ENCODE measurements at places on chromosomes 1 and 21.

- no peak for DNase-seq
These were observed 14.0 kb downstream of the CAPZA1 start for GRCh38 chr1:112633628-112634027.

DNA sequence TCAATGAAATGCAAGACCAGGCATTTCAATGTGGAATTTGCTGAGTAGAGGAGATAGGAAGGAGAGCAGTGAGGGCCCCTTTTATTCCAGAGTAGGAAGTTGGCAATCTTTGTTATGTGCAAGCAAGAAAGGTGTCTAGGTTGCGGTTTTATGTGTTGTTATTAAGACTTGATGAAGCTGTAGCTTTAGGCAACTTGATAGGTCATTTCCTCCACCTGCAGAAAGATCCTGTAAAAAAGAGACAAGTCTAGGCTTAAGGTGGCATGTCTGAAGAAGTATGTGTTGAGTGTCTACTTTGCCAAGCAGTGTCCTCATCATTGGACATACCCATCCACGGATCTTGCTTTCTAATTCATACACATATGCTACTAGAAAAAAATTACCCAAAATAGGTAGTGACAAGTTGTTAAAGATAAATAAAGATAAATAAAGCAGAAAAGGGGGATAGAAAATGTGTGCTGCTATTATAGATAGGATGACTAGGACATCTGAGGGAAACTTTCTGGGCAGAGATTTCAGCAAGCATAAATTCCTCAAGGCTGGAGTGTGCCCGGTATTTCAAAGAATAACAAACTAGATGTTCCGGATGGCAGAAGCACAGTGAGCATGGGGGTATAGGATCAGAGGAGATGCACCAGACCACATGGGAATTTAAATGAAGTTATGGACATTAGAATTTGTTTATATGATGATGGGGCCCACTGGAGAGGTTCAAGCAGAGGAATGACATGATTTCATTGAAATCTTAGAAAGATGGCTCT is 335.0 kb downstream of the TGFB2 start:
- no peak for DNase-seq

DNA sequence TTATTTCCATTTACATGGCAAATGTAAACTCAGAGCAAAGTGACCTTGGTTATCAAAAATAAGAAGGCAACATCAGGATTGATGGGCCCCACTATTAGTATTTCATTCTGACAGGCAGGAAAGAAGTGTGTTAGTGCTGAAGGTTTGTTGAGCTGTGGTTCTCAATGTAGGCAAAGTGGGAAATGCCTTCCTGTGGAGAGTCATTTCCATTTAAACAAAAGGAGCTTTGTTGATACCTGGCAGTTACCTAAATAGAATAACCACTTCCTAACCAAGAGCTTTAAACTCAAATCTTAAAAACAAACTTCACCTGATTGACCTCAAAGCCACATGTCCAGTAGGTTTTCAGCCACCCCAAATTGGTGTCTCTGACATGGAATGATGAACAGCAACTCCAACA is 579.9 kb upstream of the BEND5 start:
- DNase-seq, result no peak

DNA sequence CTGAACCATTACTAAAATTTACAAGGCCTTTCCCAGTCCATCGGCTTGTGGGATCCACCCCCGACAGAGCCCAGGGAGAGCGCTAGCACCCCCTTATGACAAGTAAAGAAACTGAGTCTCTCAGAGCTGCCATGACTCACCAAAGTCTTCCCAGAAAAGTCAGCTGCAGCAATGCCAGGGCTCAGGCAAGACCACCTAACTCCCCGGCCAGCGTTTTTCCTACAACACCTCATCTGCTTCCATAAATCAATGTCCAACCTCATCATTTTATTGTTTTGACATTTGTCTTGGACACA is 15.0 kb downstream of the DHCR24 start:
- DNase-seq, result no peak

DNA sequence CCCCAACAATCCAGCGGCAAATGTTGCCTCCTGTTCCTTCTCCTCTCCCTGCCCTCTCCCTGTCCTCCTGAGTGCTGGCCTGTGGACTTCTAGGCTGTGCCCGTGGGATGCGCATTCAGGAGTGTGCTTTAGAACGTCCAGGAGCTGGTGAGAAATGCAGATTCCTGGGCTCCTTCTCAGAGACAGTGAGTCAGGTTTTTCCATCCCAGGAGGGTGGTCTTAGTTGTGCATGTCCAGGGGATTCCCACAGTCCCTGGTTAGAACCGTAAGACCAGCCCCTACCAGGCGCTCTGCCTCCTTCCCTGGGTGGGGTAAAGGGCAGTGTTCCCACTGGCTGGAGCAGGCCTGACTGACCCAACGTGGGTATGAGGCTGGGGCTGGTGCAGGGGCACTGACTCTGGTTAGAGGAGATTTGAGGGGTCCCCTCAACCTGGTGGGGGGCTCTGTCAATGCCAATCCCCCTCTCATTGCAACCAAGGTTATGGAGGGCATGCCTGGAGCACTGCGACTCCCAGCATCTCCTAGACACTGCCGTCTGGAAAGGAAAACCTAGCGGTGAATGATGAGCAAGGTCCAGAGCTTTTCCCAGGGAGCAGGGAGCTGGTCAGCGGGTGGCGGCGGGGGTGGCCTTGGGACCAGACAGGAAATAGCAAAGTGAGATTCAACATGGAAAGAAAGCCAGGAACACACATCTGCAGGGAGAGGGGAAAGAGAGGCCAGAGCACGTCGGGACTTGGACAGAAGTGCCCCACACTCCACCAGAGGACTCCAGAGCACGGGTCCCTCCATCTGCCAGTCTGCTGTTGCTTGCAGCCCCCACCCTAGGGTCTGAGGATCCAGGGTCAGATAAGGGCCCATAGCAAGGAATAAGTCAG is 38.5 kb downstream of the HSPG2 start:
- no peak for DNase-seq

- DNase-seq, result no peak
These were observed 7.6 kb upstream of the SLC19A1 start for GRCh38 chr21:45549626-45550463.

GRCh38 chr1:72650843-72651435 is 368.6 kb upstream of the NEGR1 start:
- DNase-seq, result no peak

DNA sequence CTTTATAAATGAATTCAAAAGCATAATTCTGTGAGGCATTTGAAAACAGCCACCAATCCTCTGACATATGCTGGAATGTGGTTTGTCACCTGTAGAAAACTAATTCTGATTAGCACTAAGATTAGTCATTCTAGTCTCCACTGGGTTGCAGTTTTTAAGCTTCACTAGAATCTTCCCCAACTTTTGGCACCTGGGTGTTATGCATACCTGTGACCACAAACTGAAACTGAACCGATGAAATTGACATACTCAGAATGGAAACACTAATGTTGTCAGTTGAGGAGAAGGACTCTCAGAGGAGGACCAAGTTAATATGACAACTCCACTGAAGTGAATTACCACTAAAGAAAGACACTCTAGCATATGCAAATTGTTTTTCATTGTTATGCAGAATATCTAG is 285.8 kb upstream of the NEGR1 start:
- DNase-seq, result no peak

GRCh38 chr1:50350868-50351267 is 72.4 kb downstream of the DMRTA2 start:
- no peak for DNase-seq

DNA sequence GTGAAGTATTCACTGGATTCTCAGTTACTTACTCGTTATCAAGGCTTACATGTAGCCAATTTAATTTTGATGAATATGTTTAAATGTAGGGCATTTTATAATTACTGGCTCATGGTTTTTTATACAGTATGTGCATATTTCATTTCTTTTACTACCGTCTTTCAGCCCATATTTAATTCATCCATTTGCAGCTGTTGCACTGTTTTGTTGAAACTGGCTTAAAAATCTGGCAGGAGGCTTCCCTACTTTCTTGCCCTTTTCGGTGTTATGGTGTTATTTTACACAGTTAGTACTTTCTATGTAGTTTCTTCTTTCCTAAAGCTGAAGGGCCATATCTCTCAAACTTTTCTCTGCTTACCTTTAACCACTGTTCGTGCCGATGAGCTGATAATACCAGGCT is 54.2 kb downstream of the ITSN1 start:
- DNase-seq, result no peak

GRCh38 chr1:163796394-163796821 is 474.7 kb downstream of the NUF2 start:
- no peak for DNase-seq

DNA sequence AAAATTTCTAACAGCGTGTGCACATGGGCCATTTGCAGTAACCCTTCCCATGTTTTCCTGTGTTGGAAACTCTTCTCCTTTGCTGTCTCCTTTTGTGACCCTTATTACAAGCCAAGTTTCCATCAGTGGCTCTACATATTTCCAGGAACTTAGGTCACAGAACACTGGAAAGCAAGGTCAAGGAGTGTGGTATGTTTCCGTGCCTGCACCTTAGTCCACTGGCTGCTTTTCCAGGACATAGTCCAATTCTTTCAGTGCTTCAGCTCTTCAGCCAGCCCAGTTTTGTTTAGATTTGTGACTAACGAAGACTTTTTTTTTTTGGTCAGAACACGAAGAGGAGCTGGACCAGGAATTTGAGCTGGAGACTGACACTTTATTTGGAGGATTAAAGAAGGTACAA is 33.8 kb downstream of the HHAT start:
- DNase-seq, result no peak

DNA sequence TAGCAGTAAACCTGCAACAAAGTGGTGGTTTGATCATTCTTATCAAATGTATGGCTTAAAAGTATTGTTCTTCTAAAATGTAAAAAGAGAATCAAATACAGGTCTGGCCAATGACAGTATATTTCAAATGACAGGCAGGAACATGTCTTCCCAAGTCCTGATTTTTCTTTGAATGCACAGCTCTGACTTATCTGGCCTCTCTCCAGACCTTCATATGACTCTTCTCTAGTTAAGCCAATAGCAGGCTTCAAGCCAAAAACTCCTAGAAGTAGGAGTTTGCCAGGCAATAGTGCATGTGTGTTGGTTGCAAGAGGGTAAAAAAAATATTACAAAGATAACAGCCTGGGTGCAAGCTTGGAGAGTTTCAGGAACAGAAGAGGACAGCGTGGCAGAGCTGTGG is 345.5 kb downstream of the SMYD3 start:
- DNase-seq, result peak; percentile 61

DNA sequence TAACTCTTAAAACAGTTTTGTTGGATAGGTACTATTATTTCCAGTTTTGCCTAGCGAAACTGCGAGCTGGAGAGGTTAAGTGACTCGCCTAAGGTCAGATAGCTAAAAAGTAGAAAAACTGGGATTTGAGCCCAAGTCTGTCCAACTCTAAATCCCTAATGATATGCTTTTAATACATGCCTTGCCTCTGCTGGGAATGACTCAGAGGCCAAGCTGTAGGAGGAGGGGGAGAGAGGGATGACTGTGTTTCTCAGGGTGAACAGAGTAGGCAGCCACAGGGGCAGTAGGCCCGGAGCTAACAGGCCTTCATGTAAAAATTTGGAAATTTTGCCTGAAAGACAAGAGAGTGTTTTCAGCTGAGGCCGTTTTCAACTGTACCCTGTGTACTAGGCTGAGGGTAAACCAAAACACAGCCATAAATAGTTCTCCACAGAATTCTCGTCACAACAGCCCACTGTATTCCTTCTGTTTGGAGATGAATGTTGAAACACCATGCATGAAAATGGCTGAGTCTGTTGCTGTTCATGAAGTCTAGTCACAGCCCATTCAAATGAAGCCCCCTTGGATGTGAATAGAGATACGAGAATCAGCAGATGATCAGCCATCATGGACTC is 107.5 kb upstream of the HOOK1 start:
- peak; percentile 94 for DNase-seq

DNA sequence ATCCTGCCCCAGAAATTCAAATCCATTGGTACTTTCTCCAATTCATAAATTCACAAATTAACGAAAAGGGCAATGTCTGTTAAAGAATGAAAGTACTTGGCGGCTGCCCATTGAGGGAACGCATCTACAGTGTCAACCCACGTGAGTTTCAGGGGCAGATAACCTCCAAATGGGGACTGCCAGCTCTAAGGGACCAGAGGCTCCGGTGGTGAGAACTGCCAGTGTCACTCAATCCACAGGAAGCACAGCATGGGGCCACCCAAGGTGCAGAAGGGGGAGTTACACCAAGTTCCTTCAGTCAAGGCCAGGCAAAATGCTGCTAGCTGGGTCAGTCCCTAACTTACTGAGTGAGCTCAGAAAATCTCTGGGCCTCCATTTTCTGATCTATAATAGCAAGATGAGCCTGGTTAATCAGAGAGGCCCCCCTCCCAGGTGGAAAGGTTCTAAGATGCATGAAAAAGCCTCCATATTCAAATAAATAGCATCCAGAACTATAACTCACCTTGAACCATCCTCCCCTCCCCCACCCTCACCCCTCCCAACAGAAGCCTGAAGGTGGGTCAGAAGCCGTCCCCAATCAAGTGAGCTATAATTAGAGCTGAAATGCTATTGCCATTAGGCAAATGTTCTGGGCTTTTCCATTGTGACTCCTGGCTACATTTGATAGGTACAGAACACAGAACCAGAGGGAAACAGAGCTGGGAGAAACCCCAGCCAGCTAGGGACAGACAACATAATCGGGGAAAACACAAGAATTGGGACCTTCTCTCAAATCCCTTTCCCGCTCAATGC is 41.7 kb downstream of the LRP8 start:
- DNase-seq, result no peak

DNA sequence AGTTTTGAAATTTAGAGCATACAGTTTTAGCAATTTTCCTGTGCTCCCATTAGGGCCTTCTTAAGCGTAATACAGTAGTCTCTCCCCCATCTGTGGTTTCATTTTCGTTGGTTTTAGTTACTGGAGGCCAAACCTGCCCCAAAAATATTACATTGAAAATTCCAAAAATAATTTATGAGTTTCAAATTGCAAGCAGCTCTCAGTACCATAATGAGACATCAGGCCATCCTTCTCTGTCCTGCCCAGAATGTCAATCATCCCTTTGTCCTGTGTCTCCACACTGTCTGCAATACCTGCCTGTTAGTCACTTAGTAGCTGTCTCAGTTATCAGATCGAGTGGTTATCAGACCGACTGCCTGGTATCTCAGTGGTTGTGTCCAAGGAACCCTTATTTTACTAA is 45.4 kb downstream of the ADSS2 start:
- no peak for DNase-seq

DNA sequence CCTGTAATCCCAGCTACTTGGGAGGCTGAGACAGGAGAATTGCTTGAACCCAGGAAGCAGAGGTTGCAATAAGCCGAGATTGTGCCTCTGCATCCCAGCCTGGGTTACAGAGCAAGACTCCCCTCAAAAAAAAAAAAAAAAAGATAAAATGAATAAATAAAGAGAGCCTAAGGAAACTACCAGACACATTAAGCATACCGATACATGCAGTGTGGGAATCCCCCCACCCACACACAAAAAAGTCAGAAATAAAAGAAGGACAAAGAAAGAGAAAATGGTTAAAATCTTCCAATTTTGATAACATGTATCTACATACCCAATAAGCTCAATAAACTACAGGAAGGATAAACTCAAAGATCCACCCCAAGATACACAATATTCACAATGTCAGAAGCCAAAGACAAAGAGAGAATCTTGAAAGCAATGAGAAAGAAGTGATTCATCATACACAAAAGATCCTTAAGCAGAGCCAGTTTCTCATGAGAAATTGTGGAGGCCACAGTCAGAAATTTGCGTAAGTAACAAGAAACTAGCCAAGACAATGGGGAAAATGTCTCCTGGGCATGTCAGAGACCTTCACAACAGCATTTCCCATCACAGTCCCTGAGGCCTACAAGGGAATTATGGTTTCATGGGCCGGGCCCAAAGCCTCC is 1197.0 kb downstream of the AMY1C start:
- DNase-seq, result no peak

- DNase-seq, result no peak
These were observed 2.1 kb upstream of the FCRLB start for GRCh38 chr1:161719325-161719611.

GRCh38 chr21:44758781-44759627 is 42.6 kb downstream of the UBE2G2 start:
- DNase-seq, result no peak
